Stimulated activated CD8-positive, alpha-beta memory T cell treated with anti-CD3 and anti-CD28 coated beads, Interleukin-15, amount 100 ng/mL, for 48 hours (primary cell): ENCODE measurements at places on chromosomes 4 and X.

DNA sequence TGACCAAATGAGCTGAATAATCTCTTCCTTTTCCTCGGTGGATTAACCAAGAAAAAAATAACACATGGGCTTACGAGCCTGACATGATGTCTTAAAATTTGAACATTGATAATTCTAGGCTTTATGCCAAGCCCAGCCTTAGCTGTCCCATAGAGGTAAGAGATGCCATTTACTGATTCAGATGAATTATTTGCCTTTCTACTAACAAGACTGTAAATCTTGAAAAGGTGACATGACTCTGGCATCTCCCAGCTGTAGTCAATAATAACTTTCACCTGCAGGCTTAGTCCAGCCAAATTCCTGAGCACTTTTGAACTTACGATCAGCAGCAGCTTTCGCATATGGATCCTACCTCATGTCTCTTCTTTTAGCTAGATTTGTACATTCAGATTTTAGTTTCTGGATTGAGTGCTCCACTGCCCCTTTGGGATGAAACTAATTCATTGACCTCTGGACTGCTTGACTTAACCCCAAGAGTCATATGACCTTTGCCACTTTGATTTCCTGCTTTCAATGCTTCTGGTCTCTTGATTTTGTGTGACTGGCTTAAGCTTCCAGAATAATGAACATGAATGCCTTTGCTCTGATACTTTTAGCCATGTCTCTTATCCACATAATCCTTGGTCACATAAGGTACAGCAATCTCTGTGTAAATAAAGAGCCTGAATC lies 876.4 kb upstream of the SLIT2 start:
- DNase-seq, result no peak

- no peak for DNase-seq
Observed at GRCh38 chrX:153631346-153631745, 15.7 kb upstream of the DUSP9 start.

DNA sequence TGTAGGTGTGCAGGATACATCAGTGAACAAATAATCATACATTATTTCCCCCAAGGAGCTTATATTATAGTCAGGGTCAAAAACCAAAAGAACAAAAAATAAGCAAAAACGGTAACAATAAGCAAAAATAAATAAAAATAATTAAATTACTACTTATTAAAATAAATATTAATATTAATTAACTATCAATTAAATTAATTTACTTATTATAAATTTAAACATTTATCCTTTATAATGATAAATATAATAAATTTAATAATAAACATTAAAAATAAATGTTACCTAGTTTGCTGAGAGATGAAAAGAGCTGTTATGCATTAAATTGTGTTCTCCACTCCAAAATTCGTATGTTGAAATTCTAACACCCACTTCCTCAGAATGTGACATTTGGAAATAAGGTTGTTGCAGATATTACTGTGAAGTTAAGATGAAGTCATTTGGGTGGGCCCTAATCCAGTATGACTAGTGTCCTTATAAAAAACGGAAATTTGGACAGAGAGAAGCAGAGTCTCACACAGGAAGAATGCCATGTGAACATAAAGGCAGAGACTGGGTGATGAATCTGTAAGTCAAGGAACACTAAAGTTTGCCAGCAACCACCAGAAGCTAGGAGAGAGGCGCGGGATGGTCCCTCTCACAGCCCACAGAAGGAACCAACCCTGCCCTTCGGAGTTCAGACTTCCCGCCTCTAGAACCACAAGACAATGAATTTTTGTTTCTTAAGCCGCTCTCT lies 67.2 kb upstream of the IBSP start:
- DNase-seq, result no peak

- DNase-seq, result no peak
Observed at GRCh38 chr4:160233141-160233540, 1130.3 kb downstream of the RAPGEF2 start.

DNA sequence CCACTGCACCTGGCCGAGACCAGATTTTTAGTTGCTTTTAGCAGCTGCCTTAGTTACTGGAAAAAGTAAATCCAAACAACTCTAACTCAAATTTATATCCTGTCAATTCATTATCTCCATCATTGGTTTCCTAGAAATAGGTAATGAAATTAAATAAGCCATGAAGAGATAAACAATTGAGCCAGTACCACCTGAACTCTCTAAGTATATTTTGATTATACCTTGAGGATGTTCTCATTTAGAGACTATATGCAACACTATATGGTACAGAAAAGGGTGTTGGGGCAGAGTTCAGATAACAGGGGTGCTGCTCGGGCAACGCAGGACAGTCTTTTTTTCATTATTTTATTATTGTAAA lies 35.0 kb downstream of the SAT1 start:
- DNase-seq, result no peak

DNA sequence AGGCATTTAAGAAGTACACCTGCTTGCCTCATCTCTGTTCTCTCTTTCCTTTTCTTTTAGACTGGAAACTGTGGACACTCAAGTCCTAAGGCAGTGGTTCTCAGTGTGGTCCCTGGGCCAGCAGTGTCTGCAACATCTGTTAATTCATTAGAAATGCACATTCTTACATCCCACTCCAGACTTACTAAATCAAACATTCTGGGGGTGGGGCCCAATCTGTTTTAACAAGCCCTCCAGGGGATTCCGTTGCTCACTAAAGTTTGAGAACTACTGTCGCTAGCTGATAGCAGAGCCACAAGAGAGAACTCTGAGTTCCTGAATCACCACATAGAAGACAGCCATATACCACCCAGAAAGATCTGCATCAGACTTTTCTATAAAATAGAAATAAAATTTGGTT lies 430.6 kb downstream of the BCOR start:
- DNase-seq, result no peak

- DNase-seq, result no peak
Observed at GRCh38 chr4:20839957-20840356, 139.7 kb downstream of the PACRGL start.

- DNase-seq, result no peak
Observed at GRCh38 chrX:53281321-53281822, at the start of gene IQSEC2. Gene IQSEC2 (minus strand): TSS chrX:53281584.

GRCh38 chrX:22041907-22042530 lies 9.9 kb downstream of the PHEX start:
- DNase-seq, result no peak

DNA sequence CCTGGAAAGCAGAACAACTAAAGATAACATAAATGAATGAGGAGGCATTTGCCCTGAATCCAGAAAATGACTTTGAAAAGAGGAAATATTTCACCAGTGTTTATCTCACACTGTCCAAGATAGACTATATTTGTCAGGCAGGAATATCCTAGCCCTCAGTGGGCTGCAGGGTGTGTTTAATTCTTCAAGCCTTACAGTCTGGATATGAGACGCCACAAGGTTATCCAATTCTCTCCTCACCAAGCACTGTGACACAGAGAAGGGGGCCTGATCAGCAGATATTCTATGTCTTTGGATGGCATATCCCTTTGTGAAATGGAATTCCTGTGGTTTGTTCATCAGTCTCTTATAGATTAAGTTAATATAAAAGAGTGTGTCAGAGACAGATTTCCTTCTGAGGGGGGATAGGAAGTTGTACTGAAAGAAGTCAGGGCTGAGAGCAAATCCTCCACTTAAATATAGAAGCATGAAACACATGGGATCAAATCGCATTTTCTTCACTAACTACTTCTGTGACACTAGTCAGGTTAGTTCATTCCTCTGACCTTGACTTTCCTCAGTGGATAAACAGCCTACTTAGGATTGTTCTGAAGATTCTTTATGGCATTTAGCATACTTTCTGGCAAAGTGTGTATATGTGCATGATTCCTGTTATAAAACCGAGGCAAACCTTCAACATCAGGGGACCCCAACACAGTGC lies 6.8 kb upstream of the G3BP2 start:
- no peak for DNase-seq

GRCh38 chr4:41878170-41878969 lies 56.9 kb upstream of the TMEM33 start:
- DNase-seq, result no peak

DNA sequence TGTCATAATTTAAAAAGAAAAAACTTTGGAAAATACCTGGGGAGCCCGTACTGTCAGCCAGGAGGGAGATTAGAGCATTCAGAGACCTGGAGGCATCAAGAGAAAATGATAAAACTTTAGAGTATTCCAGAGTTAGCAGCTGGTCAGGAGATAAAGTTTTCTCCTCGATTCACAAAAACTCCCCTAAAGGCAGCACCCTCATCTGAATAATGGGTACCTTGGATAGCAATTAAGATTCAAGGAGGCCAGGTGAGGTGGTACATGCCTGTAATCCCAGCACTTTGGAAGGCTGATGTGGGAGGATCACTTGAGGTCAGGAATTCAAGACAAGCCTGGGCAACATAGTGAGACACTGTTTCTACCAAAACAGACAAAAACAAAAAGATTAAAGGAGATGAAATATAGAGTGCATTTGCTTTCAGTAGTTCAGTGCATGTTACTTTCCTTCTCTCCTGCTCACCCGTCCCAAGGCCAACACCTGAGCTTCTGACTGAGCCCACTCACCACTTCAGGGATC lies 18.6 kb upstream of the RAB40A start:
- DNase-seq, result no peak

DNA sequence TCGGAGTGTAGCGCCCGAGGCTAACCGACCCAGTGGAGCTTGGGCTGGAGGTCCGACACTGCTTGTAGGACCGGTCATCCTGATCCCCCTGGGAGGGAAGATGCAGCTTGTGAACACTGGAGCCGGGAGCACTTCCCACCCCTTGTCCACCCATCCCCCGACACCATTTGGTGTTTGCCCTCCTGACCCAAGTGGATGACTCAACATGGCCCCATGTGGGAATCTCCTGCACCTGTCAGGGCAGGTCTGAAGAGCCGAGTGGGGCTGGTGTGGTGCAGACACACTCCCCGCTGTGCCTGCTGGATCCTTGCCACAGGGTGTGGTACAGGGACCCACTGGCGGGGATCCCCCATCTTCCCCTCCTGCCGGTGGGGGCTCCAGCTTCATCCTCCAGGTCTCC lies 90.0 kb upstream of the AFAP1 start:
- DNase-seq, result no peak

GRCh38 chr4:7876201-7876875 lies 63.3 kb downstream of the AFAP1 start:
- no peak for DNase-seq

- no peak for DNase-seq
Observed at GRCh38 chrX:22338740-22339139, 66.0 kb downstream of the CBLL2 start.

DNA sequence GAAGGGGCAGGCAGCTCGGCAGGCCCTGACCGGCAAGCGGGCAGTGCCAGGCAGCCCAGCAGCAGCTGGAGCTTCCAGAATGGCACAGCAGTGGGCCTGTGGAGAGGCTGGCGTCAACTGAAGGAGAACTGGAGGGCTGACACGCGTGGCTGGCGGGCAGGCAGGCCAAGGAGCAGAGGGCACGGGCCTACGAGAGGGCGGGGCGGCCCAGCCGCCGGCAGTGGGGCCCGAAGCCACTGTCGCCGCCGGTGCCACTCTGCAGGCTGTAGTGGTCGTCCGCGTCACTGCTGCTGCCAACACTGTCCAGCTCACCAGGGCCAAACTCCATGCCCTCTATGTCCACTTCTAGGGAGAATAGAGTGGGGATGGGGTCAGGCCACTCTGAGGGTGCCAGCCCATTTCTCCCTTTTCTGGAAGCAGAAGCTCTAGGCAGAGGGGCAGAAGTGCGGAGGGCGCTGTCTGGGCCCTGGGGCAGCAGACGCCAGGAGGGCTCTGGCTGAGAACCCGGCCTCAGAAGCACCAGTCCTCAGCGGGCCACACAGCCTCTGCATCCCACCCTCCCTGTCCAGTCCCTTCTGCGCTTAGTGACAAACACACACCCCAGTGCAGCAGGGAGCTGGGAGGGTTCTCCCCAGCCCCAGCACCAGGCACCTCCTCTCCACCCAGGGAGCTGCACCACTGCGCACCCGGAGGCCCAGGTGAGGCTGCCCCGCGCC lies 8.6 kb upstream of the HAUS3 start:
- DNase-seq, result no peak

- DNase-seq, result no peak
Observed at GRCh38 chr4:57116245-57116644, 6.1 kb upstream of the IGFBP7 start.

DNA sequence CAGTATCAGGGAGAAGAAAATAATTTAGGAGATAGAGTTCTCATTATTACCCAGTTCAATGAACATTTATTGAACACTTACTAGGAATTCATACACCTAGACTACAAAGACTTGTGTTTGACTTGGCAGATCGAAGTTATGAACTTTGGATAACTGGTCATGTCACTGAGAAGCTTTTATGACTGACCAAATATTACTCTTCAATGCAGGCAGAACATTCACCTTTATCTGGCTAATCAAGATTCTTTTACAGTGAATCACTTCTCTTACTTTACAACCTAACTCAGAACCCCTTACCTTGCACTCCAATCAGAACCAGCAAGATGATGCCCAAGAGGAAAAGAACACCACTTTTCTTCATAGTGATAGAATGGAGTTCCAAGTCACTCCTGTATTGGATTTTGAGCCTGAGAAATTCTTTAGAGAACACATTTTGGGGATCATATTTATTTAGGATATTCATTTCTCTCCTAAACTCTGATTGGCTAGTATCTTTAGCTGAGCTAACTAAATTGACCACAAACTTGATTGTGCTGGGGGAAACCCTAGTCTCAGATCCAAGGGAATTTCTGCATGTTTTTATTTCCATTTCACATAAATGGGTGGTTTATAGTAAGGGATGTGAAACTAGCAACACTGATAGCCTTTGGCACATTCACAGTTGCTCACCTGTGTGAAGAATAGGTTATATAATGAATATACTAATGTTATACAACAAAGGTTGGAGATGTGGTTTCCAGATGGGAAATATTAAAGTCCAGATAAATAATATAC lies at the start of gene CXCL9:
CXCL9 (minus strand) TSS at position 421 of the 774 bp plus-strand sequence; CDS start at position 361, 60 bp downstream.
- no peak for DNase-seq

GRCh38 chrX:123155327-123155726 lies 28.8 kb upstream of the GRIA3 start:
- no peak for DNase-seq

GRCh38 chrX:9785254-9785943 lies 830 bp upstream of the SHROOM2 start:
- no peak for DNase-seq

GRCh38 chr4:167025670-167026069 lies 208.6 kb downstream of the SPOCK3 start:
- no peak for DNase-seq

- DNase-seq, result no peak
Observed at GRCh38 chr4:102808009-102808408, 19.3 kb downstream of the UBE2D3 start.

GRCh38 chr4:11565213-11565612 lies 136.5 kb upstream of the HS3ST1 start:
- DNase-seq, result no peak

GRCh38 chrX:102765809-102766208 lies 45.3 kb downstream of the GPRASP3 start:
- DNase-seq, result no peak

GRCh38 chr4:2362266-2363055 lies 56.0 kb downstream of the ZFYVE28 start:
- no peak for DNase-seq

- DNase-seq, result no peak
Observed at GRCh38 chrX:141668371-141668770, 30.2 kb downstream of the SPANXD start.

- no peak for DNase-seq
Observed at GRCh38 chrX:53261355-53261972, 19.9 kb downstream of the IQSEC2 start.
